ENCODE measurements at places on chromosomes 12 and 14. TPM values are rescaled to one million over a fixed set of nuclear protein-coding genes. Genes with fewer than 3 reads are reported as not detected.

DNA sequence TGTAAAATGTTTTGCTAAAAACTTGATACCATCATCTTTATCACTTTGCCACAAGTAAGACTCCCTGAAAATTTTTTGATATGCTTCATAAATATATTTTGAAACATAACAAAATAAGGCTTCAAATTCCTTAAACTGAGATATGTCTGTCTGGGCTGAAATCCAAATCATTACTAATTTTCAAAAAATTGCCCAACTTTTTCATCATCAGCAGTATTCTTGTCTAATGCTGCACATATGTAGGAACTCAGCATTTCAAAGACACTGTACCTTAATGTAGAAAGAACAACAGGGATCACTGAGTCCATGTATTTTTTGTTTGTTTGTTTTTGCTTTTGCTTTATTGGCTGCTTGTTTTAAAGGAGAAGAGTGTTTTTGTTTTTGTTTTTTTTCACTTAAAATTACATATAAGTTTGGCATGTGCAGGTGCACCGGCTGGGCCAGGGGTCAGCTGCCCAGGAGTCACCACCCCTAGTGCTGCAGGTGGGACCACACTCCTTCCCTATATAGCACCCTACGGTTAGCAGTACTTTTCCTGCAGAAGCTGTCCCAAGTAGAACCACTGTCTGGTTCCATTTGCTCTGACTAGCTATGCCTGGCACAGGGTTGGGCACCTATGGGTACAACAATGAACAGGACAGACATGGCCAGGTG lies 231.2 kb downstream of the PIK3C2G start:
- DNase-seq: peak; percentile 17

- no peak for DNase-seq
Measured at GRCh38 chr12:3213188-3213587, 136.0 kb downstream of the TSPAN9 start.

- DNase-seq: no peak
Measured at GRCh38 chr12:108820707-108821406, 36.5 kb downstream of the SSH1 start.

GRCh38 chr12:129009833-129010622 lies 156.8 kb downstream of the GLT1D1 start:
- no peak for DNase-seq

GRCh38 chr12:56957229-56958052 lies at the start of gene RDH16:
RDH16 (minus strand) TSS chr12:56957608; CDS start chr12:56957462, 146 bp downstream.
- no peak for DNase-seq

DNA sequence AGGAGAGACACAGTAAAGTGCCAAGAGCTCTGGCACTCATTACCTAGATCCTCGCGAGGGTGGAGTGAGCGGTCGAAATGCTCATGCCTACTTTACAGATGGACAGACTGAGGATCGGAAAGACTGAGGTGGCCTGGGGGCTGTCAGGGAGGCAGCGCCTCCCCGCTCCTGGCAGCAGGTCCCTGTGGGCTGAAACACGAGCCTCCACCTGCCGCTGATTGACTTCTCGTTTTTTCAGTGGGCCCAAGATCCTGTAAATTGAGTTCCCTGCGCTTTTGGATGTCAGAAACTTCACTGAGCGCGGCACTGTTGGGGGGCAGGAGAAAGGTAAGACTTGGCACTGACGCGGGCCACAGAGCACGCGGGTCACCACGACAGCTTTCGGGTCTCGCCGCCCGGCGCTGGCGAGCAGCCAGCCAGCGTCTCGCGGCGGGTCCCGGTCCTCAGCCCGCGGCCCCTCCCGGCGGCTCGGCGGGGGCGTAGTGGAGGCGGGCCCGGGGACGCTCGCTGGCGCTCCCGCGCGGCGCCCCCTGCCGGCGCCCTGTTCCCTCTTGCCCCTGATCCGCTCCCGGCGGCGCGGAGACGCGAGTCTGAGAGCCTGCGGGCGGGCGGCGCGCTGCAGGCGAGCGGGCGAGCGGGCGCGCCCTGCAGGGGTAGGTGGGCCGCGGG lies 552 bp upstream of the SCN8A start:
- peak; percentile 5 for DNase-seq

GRCh38 chr14:78595797-78596196 lies 425.6 kb downstream of the NRXN3 start:
- no peak for DNase-seq

DNA sequence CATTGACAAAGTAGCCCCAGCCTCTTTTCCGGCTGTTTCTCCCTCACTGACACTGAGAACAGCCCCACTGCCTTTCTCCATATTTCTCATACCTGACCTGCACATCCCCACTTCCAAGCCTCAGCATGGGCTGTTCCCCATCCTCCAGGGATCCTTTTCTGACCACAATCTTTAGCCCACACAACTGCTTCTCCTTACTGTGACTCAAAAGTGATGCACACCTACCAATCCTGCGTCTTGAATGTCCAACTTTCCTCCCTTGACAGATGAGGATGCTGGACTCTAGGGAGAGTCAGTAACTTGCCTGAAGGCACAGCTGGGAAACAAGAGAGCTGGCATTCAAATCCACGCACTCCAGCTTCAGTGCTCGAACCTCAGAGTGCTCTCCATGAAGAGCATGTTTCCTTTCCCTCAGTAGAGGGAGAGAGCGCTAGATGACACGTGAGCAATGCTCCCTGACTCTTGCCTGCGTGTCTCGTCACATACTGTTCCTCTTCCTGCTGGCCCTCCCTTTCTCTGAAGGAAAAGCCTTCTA lies 75.6 kb downstream of the NTF3 start:
- no peak for DNase-seq

- no peak for DNase-seq
Measured at GRCh38 chr14:89911010-89911919, 43.3 kb downstream of the EFCAB11 start.

DNA sequence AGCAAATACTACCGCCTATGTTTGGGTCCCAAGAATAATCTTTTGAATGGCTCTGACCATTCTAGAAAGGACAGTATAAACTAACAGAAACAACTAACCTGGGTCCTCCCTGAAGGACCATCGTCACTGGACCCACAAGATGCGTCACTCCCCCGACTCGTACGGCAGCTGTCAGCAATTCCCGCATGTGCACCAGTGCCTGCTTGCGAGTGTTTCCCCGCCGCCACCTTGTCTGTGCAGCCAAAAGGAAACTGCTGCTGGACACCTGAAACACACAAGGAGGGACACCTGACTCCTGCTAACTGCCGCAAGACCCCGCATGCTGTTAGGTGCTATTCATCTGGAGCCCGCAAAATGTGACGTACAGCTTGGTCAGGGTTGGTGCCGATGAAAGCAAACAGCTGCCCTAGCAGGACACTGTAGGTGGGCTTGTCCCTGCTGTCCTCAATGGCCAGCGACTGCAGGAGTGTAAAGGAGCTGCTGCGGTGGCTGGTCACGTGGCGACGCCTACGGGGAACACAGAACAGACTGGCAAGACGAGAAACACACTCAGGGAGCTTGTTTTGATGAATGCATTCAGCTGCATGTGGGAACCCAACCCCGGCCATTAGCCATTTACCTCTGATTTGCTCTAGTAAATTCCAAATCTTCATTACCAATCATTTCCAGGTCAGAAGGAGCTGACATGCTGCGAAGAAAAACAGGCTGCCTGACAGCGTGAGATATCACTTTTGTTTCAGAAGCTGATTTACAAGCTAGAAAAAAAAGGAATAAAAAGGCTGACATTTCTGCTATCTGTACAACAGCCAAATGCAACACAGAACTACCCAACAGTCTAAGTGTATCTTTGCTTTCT lies 118.1 kb downstream of the TRAFD1 start:
- no peak for DNase-seq

- no peak for DNase-seq
Measured at GRCh38 chr12:55797550-55797949, 20.0 kb downstream of the SARNP start.

GRCh38 chr12:66804563-66804974 lies 125.7 kb upstream of the GRIP1 start:
- no peak for DNase-seq

DNA sequence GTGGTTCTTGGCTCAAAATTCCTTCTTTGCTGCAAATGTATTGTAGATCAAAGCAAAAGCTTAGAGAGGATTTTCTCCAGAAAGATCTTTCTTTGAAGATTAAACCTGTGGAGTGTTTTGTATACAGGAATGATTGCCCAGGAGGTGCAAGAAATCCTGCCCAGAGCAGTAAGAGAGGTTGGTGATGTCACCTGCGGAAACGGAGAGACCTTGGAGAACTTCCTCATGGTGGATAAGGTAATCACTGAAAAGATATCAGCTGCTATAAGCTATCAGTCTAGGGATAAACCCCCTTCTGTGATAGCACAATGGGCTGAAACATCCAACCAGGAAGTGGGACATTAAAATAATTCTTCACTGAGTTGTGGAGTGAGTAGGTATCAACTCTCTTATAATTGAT lies 85.7 kb downstream of the MYRFL start:
- no peak for DNase-seq

- DNase-seq: no peak
Measured at GRCh38 chr14:53949201-53949600, 7.4 kb downstream of the BMP4 start.

- DNase-seq: no peak
Measured at GRCh38 chr12:107402041-107403022, 283.3 kb upstream of the PWP1 start.

DNA sequence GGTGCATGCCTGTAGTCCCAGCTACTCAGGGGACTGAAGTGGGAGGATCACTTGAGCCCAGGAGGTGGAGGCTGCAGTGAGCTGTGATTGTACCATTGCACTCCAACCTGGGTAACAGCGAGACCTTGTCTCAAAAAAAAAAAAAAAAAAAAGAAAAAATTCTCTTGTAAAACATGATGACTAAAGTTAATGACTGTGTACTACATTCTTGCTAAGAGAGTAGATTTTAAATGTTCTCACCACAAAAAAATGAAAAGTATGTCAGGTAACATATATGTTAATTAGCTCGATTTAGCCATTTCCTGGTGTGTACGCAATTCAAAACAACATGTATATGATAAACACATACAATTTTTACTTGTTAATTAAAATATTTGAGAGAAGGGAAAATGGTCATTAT lies 480.7 kb upstream of the RGS6 start:
- DNase-seq: no peak

- DNase-seq: no peak
Measured at GRCh38 chr12:24630446-24630845, 318.5 kb downstream of the BCAT1 start.

GRCh38 chr12:29240441-29240840 lies 91.4 kb downstream of the FAR2 start:
- DNase-seq: no peak

GRCh38 chr12:46701356-46701755 lies 124.4 kb downstream of the SLC38A4 start:
- no peak for DNase-seq

GRCh38 chr12:77833329-77833728 lies 2.6 kb downstream of the NAV3 start:
- no peak for DNase-seq

- no peak for DNase-seq
Measured at GRCh38 chr12:6326316-6327228, 15.3 kb downstream of the TNFRSF1A start.

DNA sequence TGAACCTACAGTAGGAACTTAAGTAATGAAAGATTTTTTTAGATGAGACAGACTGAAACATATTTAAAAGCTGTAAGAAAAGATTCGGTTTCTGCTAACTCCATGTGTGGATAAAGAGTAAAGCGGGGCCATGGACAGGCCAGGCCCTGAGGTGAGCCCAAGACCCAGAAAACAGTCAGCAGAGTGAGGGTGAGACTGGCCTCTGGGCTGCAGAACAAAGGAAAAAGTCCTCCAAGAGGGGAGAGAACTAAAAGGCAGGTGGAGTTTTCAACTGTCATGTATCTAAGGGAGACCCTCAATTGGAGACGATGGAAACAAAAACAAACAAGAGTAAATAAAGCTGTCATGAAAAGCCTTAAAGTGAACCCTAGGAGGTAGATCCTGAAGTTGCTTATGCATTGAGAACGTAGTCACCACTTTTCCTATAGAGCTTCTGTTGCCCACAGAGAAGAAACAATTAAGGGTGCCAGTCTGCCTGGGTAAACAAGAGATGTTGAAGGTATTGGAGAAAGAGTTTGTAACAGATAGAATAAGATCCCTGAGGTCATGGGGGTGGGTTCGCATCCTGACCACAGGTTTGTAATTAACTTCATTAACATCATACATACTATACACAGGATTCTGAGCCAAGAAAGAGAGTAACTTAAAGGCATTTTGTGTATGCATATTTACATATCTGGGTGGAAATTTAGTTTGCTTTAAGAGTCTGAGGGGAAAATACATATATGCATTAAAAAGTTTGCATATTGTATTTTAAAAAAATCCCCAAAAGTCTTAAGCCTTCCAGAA lies 268.7 kb upstream of the PDE3A start:
- DNase-seq: no peak

DNA sequence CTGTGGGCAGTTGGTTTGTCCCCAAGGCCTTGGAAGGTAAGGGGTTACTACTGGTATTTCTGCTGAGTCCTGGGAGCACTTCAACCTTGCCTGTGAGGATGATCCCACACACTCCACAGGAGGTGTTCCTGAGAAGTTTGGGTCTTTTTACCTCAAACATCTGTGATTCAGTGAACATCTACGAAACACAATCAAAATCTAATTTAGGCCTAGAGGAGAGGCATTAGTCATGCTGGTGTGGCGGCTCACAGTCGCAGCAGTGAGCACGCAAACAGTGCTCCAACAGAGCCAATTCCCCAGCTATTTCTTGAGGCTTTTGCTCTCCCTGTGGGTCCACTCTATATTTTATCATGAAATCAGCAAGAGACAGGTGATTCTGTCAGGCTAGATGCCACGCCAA lies 107.6 kb downstream of the APAF1 start:
- DNase-seq: no peak

DNA sequence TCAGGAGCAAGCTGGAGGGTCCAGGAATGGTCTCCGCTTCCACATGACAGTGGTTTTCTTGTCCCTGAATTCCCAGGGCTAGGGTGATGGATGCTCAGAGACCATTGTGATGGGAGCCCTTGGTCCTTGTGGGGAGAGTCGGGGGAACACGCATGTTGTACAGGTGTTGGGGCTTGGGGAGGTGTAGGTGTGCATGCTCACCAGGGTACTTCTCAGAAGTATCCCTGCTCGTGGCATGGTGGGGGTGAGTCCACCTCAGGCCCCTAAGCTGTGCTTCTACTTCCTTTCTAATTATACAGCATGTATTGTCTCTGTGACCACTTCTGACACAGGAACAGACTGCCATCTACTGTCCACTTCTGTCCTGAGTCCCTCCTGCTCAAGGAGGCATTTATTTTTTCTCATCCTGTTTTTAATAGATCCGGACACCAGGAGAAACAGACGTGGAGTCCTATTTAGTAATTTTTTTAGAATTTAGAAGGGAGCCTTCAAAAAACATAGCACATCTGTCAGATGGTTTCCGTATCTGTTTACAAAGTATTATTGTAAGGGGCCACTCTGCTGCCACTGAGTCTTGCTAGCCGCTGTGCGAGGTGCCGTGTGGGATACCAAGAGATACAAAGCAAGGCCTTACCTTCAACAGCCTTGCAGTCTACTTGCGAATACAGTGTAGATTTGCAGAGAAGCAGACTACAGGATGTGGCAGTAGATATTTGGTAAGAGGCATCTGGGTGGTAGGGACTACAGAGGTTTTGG lies 10.5 kb downstream of the NTF3 start:
- DNase-seq: peak; percentile 49

- no peak for DNase-seq
Measured at GRCh38 chr12:24944601-24944975, 4.3 kb downstream of the BCAT1 start.

TAS2R8 gene
- not detected for polyA plus RNA-seq

AICDA gene
- 0.30 TPM for polyA plus RNA-seq

DBX2 gene
- 0.16 TPM for polyA plus RNA-seq

SYCP3 gene
- 0.46 TPM for polyA plus RNA-seq

MDM1 gene
- 14.8 TPM for polyA plus RNA-seq

OR10P1 gene
- polyA plus RNA-seq: not detected

WSCD2 gene
- 1.9 TPM for polyA plus RNA-seq

ERH gene
- 137 TPM for polyA plus RNA-seq

FZD10 gene
- polyA plus RNA-seq: 17.3 TPM

DLGAP5 gene
- polyA plus RNA-seq: 8.6 TPM

TMEM121 gene
- 2.2 TPM for polyA plus RNA-seq

Measured in forelimb muscle (tissue), 1 donor.